ENCODE measurements at places on chromosomes 11 and 22.

- DNase-seq = no peak
- peaks cover 15% of the 10 kb centered on the region for H3K4me1 ChIP-seq
- no peaks in the 10 kb centered on the region for H3K27me3 ChIP-seq
- no peak overlapping the region for H3K27ac ChIP-seq
Observed at GRCh38 chr22:25083807-25084200, 115.9 kb upstream of the CRYBB3 start.

- H3K4me3 ChIP-seq = no peak overlapping the region
- no peaks in the 10 kb centered on the region for H3K4me1 ChIP-seq
- H3K27me3 ChIP-seq = no peaks in the 10 kb centered on the region
- no peak overlapping the region for H3K27ac ChIP-seq
- DNase-seq = peak; percentile 41
Observed at GRCh38 chr11:64593156-64594105, 2.4 kb downstream of the SLC22A12 start.

DNA sequence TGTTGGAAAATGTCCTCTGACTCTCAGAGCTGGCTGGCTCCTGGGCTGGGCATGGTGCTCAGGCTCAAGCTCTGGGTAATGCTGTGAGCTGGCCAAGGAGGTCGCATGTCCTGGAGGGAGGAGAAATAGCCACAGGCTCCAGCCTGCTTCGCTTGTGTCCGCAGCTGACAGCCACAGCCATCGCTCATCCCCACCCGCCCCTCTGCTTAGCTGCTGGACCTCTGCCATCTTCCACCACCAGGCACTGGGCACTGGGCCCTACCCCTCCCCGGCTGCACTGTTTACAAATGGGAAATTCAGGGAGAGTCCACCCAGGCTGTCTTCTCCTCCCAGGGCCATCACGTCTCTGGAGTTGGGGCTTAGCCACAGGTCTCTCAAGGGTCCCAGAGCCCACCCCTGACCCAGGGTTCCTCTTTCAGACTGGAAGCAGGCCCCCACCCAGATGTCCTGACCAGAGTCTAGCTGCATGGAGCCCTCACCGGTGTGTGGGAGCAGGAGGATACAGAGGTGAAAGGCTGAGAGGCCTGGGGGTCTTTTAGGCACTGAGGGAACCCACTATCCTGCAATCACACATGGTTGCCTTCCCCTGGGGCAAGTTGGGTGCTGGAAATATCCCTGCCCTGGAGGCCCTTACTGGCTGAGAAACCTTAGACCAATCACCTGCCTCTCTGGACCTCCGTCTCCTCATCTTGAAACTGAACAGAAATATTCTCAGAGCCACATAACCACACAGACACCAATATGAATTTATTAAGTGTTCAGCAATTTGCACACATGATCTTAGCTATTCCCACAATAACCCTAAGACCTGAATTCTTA is 62.7 kb downstream of the CD82 start:
- no peak overlapping the region for H3K4me3 ChIP-seq
- H3K4me1 ChIP-seq = peaks cover 49% of the 10 kb centered on the region
- no peaks in the 10 kb centered on the region for H3K27me3 ChIP-seq
- H3K27ac ChIP-seq = peak overlapping the region; percentile 46
- no peaks in the 10 kb centered on the region for H3K36me3 ChIP-seq
- peak; percentile 70 for DNase-seq

- H3K27ac ChIP-seq = no peak overlapping the region
- no peaks in the 10 kb centered on the region for H3K36me3 ChIP-seq
- no peaks in the 10 kb centered on the region for H3K4me1 ChIP-seq
Observed at GRCh38 chr11:18772211-18772610, 19.4 kb downstream of the PTPN5 start.

- H3K27ac ChIP-seq = no peak overlapping the region
- peaks cover 14% of the 10 kb centered on the region for H3K4me1 ChIP-seq
- no peaks in the 10 kb centered on the region for H3K27me3 ChIP-seq
- H3K36me3 ChIP-seq = no peaks in the 10 kb centered on the region
- no peak overlapping the region for H3K4me3 ChIP-seq
Observed at GRCh38 chr22:24010018-24010391, 1.1 kb upstream of the CABIN1 start.

DNA sequence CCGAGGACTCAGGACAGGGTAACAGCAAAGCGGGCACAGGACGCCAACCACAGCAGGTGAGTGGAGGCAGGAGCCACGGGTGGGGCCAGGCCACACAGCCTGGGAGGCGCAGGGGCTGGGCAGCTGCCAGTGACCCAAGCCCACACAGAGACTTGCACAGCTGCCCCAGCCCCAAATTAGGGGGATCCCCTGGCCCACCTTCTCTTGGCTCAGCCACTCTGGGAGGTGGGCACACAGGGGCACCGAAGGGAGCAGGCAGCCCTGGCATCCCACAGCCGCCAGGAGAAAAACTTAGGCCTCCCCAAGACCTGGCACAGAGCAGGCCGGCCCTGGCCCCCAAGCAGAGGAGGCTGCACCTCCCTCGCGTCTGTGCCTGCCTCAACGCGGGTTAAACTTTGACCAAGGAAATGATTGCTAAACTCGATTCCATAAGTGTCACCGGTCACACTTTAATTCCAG is at the start of gene SLC22A12:
SLC22A12 (plus strand) TSS at position 458 of the 459 bp plus-strand sequence. CDS start 337 bp downstream, outside the sequence.
- no peaks in the 10 kb centered on the region for H3K36me3 ChIP-seq
- H3K4me3 ChIP-seq = no peak within 1 kb of the TSS
- no peaks in the 10 kb centered on the region for H3K4me1 ChIP-seq

DNA sequence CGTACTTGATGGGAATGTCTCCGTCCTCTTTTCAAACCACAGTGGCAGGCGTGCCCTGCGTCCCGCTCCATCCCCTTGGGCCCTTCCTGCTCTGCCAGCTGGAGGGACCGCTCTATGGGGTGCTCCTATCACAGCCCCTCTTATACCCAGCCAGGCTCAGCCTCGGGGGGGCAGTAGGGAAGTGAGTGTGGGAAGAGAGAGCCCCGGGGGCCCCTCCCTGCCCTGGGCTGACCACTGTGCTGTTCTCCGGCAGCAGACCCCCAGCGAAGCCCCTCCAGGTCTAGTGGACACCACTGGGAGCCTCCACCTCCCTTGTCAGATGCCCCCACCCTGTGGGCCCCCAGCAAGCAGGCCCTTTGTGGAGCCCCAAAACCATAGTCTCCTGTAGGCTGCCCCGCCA is 572.5 kb downstream of the BRD1 start:
- H3K4me1 ChIP-seq = no peaks in the 10 kb centered on the region
- no peaks in the 10 kb centered on the region for H3K36me3 ChIP-seq
- H3K27me3 ChIP-seq = peaks cover 11% of the 10 kb centered on the region
- no peak for DNase-seq
- no peak overlapping the region for H3K27ac ChIP-seq
- no peak overlapping the region for H3K4me3 ChIP-seq

DNA sequence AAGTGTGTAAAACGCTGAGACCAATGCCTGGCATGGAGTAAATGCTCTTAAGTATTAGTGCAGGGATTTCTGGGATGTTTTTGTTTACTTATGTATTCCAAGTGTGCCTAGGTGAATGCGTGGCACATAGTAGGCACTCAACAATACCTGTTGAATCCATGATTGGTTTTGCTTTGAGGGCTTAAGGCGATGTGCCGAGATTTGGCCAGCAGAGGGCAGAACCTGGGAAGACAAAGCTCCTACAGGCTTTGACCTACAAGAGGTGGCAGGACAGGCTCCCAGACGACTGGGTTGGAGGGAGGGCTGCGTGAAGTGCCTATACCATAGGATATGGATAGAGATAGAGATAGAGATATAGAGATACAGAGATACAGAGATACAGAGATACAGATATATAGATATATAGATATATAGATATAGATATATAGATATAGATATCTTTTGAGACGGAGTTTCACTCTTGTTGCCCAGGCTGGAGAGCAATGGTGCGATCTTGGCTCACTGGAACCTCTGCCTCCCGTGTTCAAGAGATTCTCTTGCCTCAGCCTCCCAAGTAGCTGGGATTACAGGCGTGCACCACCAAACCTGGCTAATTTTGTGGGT is 13.9 kb downstream of the KCNE3 start:
- peaks cover 12% of the 10 kb centered on the region for H3K4me1 ChIP-seq
- H3K27me3 ChIP-seq = no peaks in the 10 kb centered on the region
- H3K27ac ChIP-seq = no peak overlapping the region
